ENCODE measurements at places on chromosomes 4 and X.

DNA sequence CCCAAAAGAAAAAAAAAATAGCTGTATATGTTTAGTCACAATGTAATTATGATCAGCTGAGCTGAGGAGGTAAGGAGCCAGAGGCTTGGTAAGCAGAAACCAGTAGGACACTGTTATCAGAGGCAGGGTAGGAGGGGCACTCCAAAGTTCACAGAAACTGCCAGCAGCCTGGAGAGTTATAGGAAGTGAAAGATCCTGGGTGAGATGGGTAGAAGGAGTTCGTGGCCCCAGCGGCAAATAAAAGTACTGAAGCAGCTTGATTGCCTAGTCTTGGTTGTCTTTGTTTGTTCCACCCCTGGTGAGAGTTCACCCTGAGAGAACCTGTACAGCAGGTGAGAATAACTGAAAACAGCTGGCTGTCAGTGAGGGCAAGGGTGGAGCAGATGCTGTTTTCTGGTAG, 340.8 kb downstream of the ADGRL3 start:
- no peak for DNase-seq

GRCh38 chrX:136115904-136116297, 31.4 kb upstream of the FHL1 start:
- no peak for DNase-seq

DNA sequence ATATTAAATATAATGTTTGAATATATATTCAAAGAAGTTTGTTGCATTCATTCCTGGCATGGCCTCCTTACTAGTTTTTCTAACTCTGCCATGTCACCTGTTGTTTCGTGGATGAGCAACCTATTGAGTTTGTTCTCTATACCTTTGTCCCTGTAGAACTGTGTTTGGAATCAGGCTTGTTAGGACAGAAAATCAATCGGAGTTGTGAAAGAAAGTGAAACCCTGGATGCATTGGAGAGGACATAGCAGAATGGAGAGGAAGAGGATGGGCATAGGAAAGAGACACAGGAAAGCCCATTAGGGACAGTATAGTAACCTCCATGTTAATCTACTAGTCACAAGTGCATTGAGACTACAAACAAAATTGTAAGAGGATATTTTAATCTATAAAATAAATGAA, 31.2 kb downstream of the ANK2 start:
- DNase-seq: no peak

DNA sequence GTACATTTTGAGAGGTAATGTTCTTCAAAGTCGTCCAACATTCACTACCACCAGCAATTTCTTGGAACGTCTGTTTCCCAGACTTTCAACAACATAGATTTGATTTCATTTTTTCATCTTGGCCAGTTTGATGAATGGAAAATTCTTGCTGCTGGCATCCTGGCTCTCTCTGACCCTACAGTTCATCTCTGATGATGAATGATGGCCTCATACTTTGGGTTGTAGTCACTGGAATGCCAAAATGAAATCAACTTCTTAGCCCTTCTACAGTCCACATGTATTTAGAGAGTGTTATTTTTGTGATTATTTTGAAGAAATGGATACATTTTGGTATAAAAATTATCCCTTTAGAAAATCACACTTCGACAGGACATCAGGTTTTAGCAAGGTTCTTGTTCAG, 8.8 kb downstream of the CHST7 start:
- no peak for DNase-seq

DNA sequence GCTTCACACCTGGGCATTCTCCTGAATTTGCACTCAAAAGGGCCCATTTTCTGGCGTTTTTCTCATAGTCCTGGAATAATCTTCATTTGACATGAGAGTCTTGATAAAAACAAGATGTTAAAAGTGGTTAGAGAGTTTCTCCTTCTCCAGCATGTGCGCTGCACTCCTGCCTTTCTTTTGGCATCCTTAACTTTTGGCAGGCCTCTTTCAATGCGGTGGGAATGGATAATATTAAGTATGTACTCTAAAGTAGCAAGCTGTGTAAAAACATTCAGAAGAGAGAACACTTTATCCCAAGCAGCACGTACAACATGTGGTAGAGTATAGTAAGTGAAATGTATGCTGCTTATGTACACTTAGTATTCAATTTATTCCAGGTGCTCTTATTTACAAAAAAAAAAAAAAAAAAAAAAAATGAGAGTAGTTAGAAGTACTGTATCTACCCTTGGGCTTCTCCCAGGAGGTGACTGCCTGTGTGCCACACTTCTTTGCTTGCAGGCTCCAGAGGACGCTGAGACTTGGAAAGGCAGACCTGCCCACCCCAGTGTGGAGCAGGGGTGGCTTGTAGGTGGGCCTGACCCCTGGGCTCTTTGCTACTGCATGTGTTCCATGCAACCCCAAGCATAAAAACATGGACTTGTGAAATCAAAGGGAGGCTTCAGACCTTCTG, 3.9 kb downstream of the FGF2 start:
- no peak for DNase-seq

DNA sequence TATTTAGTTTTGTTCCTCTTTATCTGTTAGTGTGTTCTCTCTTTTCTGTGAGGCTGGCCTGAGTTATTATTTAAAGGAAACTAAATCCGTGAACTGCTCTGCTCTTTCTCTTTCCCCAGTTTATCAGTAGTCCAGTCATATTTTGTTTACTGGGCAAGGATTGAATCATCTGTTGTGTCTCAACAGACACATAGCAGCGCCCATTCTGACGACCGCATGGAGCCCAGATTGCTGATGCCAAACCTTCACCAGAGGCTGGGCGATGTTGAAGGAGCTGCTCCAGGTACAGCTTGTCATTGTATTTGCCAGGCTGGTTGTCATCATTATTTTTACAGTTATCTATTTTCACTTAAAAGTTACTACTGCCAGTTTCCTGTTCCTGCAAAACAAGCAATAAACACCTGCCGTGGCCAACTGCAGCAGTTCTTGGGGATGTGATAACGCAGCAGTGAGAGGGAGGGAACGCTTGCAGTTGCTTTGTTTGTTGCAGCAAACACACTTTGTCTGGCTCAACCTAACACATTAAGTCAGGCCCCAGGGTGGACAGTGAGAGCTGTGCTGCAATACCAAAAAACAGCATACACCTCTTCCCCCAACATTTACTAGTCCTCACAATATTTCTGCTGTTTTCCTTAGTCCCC, 10.1 kb downstream of the REELD1 start:
- DNase-seq: no peak

- no peak for DNase-seq
Measured at GRCh38 chrX:13569479-13570260, at the start of gene EGFL6. TSS of gene EGFL6 (plus strand) at chrX:13569601. CDS start at chrX:13569862, 261 bp downstream.

GRCh38 chr4:6992728-6993677, 50.2 kb upstream of the TADA2B start:
- DNase-seq: no peak

GRCh38 chrX:135295944-135296305, 13.4 kb upstream of the ETDC start:
- DNase-seq: no peak

GRCh38 chrX:107750263-107750662, 25.3 kb downstream of the TSC22D3 start:
- DNase-seq: no peak

DNA sequence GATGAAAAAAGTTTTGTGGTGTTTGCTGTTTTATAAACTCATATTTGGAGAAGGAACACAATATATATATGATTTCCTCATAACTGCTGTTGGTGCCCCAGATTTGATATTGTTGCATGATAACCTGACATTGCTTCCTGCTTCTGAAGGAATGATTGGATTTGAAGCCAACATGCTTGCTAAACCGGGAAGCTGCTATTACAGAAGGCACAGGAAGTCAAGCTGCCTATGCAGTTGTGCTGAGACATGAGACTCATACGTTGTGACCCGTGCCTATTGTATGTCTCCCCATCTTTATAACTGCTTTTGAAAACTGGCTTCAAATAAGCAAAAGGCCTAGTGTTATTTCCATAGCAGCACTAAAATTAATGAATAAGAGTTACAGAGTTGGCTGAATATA, 32.9 kb downstream of the GAB1 start:
- DNase-seq: no peak
